CD4-positive, alpha-beta T cell treated with Interleukin-21 for 1 hour (primary cell): ENCODE measurements at places on chromosomes 11 and 22.

DNA sequence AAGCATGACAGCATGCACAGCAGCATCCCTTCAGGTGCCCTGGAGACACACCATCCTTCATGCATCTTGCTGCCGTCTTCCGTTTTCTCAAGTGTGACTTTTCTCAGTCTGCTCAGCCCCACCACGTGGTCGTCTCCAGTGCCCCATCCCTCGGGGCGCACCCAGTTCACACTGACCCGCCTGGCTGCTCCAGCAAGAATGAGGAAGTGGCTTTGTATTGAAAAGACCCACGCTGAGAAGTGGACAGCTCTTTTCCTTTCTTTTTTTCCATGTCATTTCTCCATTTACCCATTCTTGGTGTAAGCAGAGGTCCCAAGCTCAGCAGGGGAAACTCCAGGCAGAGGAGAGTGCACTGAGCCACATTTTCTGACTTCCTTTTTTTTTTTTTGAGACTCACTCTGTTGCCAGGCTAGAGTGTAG is 14.5 kb downstream of the SERPINH1 start:
- peak; percentile 13 for DNase-seq

GRCh38 chr11:121553389-121553788 is 100.6 kb upstream of the SORL1-AS1 start:
- no peak for DNase-seq

- DNase-seq = no peak
Measured at GRCh38 chr11:102456381-102456780, 3.8 kb upstream of the TMEM123 start.

DNA sequence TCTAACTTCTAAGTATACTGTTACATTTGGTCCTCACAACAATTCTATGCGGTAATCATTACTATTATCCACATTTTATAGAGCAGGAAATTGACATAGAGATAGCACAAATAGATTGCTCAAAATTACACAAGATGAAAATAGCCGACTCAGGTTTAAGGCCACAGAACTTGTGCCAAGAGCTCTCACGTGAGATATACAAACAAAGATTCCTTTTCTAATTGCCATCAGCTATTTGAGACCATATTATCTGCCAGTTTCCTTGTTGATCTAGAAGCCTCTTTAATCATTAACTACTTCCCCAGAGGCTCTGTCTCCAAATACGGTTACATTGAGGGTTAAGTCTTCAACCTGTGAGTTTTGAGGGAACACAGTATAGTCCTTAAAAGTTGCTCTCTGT is 61.0 kb upstream of the GLYATL1B start:
- no peak for DNase-seq

DNA sequence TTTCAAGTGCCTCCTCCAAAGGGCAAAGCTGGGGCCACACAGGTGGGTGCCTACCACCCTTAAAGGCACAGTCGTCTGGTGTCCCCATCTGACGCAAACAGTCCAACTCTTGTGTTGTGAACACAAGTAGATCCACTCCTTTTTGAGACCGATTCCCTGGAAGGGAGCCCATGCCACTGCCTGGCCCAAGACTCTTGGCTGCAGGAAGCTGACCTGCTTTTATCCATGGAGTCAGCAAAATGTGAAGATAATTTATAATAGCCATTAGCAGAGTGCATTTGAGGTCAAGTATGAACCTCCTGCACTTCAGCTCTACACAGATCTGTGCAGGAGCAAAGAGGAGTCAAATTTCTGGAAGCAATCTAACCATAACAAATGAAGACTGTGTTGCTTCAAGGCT is 68.5 kb downstream of the ADM start:
- DNase-seq = no peak

- no peak for DNase-seq
Measured at GRCh38 chr11:6746626-6747025, 25.1 kb downstream of the OR2AG2 start.

DNA sequence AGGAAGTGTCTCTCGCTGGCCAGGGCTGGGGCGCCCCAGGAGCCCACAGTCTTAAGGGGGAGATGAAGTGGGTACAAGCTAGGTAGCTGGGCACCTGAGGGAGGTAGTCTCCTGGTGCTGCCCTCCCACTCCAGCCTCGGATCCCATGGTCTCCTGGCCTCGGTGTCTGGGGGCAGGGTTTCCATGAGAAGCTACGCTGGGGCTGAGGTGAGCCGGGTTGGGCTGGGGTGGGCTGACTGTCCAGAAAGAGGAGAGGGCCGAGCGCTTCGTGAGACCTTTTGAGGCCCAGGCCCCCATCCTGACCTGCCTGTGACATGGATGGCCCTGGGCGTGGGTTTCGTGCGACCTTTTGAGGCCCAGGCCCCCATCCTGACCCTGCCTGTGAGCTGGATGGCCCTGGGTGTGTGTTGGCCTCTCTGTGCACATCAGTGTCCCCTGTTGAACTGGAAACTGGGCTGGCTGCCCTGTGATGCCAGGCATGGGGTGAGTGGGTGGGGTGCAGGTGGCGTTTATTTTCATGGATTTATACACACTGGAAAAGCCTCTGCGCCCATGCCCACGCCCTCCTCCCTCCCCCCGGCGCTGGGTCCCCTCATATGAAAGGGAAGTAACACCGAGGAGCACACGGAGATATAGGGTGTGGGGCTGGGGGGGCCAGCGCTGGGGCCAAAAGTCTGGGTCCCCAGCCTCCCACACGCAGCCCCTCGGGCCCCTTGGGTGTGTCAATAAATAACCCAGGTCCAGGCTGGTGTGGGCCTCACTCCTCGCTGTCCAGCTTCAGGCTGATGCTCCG is 8.6 kb downstream of the AIP start:
- no peak for DNase-seq

DNA sequence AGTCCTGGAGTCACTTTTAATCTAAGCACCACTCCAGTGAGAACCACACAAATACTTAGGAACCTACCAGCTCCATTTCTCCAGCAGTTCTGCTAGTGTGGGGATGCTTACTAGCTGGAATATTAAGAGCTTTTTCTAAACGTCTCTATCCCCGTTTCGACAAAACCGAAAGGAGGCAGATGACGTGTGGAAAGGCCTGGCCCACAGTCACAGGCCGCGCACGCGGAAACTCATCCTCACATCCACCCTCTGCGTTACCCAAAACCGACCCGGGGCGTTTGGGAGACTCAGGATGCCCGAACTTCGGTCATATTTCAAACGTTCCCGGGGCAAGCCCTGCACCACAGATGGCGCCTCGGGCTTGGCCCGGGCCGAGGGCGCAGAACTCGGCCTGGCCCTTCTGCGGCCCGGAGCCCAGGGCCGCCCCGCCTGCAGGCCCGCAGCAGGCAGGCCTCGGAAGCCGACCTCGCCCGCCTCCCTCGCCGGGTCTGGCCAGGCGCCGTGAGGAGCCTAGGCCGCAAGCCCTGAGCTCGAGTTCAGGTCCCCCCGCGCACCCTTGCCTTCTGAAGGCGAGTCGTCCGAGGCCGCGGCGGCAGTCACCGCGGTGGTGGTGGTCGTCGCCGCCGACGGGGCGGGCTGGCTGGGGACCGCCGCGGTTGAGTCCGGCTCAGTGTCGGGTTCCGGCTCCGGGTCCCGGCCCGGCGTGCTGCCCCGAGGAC is 473 bp downstream of the FNBP4 start:
- DNase-seq = peak; percentile 80

GRCh38 chr11:63564784-63565350 is 1.7 kb upstream of the PLAAT2 start:
- no peak for DNase-seq

- DNase-seq = no peak
Measured at GRCh38 chr22:27073601-27074425, 416.4 kb downstream of the MIAT start.

DNA sequence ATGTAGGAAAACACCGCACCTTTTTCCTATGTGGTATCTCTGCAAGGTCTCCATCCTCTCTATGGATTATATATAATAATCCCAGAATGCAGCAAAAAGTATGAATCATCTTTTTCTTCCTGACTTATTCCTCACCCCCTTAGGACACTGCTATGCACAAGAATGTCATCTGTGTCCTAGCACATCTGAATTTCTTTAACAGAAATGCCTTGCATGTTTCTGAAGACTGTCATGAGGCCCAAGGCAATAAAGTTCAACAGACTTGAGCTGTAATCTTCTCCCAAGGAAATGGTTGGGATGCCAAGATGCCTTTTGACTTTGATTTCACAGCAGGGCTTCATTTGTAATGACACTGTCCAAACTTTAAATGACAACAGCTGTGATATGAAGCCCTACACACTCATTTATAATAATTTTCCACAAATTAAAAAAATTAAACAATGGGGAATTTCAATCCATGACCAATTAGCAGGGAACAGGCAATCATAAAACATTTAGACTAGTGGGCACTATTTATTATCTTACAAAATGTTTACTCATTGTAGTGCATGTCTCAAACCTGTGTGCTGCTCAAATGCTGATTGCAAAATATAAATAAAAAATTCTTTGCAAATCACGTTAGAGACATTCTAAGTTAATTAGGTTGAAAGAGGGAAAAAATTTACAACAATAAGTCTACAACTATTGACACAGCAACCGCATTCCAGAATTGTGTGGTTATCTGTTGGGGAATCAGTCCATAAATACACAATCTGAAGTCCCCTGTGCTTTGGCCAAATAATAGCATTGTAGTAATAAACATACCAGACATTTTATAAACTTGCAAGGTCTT is 242.3 kb downstream of the SWAP70 start:
- no peak for DNase-seq

GRCh38 chr22:19169947-19170318 is 8.6 kb downstream of the SLC25A1 start:
- no peak for DNase-seq

DNA sequence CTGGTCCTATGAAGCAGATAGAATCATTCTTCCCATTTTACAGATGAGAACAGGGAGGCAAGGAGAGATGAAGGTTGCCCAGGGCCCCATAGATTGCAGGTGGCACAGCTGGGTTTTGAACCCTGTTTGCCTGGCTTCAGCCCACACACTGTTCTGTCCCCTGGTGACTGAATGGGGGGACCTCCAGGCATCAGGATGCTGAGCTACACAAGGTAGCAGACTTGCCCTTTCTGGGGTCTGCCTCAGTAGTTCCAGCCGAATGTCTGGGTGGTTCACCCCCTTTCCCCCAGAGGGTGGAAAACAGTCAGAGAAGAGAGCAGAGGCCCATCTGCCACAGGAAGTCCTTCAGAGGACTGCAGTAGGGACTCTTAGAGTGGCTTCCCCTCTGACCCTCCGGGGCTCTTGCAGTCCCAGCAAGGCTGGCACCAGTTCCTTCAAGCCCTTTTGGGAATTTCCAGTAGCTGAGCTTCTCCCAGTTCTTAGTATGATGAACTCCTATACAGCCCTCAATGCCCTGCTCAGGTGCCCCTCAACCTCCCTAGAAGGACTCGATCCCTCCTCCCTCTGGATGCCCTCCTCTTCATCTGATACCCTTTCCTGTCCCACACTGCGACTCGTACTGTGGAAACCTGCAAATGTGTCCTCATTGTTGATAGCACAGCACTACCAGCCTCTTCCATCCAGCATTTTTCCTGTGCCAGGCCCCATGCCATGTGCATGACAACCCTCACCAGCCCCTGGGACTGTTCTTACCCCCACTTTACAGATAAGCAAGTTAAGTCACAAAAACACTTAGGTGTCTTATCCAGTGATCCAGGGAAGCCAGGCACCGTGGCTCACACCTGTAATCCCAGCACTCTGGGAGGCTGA is 82.8 kb downstream of the IGLL1 start:
- DNase-seq = no peak

DNA sequence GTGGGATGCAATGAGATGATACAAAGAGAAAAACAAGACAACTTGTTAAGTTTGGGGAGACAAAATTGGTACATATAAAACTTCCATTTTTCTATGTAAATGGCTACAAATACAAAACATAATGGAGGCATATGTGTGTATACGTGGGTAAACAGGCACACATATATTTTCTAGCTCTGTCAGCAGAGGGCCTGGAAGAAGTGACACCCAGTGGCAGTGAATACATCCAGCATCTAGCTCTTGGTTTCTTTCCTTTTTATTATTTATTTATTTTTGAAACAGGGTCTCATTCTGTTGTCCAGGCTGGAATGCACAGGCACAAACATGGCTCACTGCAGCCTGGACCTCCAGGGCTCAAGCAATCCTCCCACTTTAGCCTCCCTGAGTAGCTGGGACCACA is 5.0 kb upstream of the RASL10A start:
- no peak for DNase-seq

- no peak for DNase-seq
Measured at GRCh38 chr11:83467837-83468236, 181.7 kb upstream of the CCDC90B start.

DNA sequence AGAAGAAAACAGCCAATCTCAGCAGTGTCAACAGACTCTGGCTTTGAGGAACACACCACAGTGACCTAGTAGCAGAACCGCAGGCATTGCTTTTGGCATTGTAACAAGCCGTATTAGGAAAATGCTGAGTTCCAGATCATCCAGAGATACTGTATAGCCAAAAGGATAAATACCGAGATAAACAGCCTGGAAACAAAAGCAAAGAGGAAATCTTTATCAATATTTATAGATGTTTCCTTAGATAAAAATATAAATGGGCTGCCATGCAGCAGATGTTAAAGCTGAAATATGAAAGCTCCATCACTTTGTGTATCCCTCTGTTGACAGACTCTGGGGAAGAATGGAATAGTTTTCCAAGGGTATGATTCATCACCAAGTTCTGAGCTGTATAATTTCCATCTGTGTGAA is 98.9 kb upstream of the TP53AIP1 start:
- no peak for DNase-seq

DNA sequence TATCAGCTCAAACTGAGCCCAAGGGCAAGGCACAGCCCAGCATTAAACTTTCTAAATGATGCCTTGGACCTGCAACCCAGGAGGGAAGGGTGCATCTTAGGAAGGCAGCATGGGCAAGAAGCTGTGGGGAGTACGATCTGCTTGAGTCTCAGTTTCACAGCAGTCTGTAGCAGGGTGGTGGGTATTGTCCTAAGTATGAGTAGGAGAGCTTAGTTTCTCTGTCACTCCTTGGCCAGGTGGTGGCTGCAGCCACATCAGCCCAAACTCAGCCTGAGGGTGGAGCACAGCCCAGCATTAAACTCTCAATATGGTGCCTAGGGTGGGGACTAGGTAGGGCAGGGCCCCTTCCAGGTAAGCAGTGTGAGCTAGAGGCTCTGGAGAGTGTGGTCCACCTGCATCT is 85.5 kb downstream of the ACER3 start:
- DNase-seq = no peak

GRCh38 chr11:127252321-127252720 is 251.8 kb upstream of the KIRREL3 start:
- DNase-seq = no peak

GRCh38 chr11:67302571-67303131 is 679 bp upstream of the SSH3 start:
- DNase-seq = peak; percentile 26

- DNase-seq = peak; percentile 57
Measured at GRCh38 chr11:65417702-65418430, 4.7 kb upstream of the NEAT1 start.
